ENCODE measurements at places on chromosomes 16 and 17. TPM values are rescaled to one million over a fixed set of nuclear protein-coding genes. Genes with fewer than 3 reads are reported as not detected.

- peak; percentile 63 for DNase-seq
Measured at GRCh38 chr17:44115585-44116415, 7.6 kb downstream of the HDAC5 start.

- DNase-seq: no peak
Measured at GRCh38 chr16:2037115-2037514, 10.4 kb downstream of the NHERF2 start.

GRCh38 chr17:50533720-50534148 is 1.2 kb downstream of the EPN3 start:
- DNase-seq: no peak

DNA sequence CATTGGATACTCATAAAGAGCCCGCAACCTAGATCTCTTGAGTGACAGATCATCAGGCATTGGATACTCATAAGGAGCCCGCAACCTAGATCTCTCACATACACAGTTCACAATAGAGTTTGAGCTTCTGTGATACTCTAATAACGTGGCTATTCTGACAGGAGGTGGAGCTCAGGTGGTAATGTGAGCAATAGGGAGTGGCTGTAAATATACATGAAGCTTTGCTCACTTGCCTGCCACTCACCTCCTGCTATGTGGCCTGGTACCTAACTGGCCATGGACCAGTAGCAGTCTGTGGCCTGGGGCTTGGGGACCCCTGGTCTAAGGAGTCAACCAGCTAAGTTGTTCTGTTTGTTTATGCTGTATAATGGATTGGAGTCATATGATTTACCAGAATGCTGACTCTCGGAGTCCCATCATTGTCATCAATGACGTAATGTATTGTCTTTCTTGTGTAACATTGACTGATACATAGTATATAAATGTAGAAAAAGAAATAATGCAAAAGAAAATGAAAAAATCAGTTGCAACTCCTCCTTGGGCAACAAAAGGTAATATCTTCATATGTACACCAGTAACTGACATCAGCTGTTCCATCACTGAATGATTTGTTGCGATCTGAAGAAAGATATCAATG is 17.5 kb downstream of the ABCA9 start:
- no peak for DNase-seq

GRCh38 chr17:75549246-75550138 is 24.0 kb downstream of the LLGL2 start:
- DNase-seq: peak; percentile 82

- no peak for DNase-seq
Measured at GRCh38 chr17:49739641-49740271, 24.2 kb downstream of the FAM117A start.

DNA sequence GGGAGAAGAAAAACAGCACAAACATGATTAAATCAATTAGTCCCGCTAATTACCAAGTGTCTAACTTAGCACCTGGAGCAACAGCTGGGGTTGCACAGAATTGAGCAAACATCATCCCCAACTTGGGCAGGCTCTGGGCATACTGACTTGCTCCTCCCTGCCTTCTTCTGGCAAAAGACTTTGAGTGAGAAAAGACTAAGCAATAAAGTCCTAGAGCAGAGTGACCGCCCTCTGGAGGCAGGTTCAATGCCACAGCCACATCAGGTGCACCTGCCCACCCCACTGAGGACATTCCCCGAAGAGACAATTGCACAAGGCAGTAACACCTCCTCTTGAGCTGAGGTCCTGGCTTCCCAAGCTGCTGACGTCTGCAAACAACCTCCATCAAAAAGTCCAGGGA is 358.3 kb downstream of the SOX9 start:
- no peak for DNase-seq

DNA sequence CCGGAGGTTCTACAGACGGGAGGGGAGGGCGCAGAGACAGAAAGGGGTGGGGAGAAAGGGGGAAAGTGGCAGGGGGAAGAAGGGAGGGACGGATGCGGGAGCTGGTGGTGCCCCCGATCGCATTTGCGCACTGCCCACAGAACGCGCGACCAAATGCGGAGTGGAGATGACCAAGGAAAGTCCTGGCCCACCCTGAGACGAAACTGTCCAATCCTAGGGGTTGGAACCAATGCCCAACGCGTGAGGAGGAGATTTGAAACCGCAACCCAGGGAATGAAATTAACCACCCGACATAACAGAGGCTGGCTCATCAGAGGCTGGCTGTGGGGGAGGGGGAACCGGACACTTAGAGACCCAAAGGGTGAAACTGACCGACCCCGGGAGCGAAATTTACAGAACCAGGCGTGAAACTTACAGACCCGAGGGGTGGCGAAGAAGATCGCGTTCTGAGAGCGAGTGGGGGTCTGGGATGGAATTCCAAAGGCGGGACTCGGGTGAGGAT is 1.4 kb downstream of the HES7 start:
- DNase-seq: peak; percentile 57

- no peak for DNase-seq
Measured at GRCh38 chr16:49496656-49497055, 123.1 kb downstream of the C16orf78 start.

- no peak for DNase-seq
Measured at GRCh38 chr17:55177855-55178217, 86.9 kb upstream of the HLF start.

- DNase-seq: no peak
Measured at GRCh38 chr17:69577098-69577497, 162.6 kb downstream of the MAP2K6 start.

Gene CD300LB
- total RNA-seq: not detected

Gene CCDC78
- total RNA-seq: 0.67 TPM

Gene RPRML
- total RNA-seq: not detected

Data from neural progenitor cell (in vitro differentiated cells).